ENCODE measurements at places on chromosomes 7 and 10. TPM values are rescaled to one million over a fixed set of nuclear protein-coding genes. Genes with fewer than 3 reads are reported as not detected.

HOXA3 gene
- polyA plus RNA-seq: 62.7 TPM

SPDYE16 gene
- 1.6 TPM for polyA plus RNA-seq

NKX1-2 gene
- not detected for polyA plus RNA-seq

GNAT3 gene
- not detected for polyA plus RNA-seq

OR6B1 gene
- 0.03 TPM for polyA plus RNA-seq

CYP2C19 gene
- 0.07 TPM for polyA plus RNA-seq

MYL7 gene
- polyA plus RNA-seq: 0.59 TPM

PRKG1 gene
- polyA plus RNA-seq: 11.9 TPM

PLXDC2 gene
- 42.6 TPM for polyA plus RNA-seq

CHPF2 gene
- polyA plus RNA-seq: 25.9 TPM

OSBPL3 gene
- 19.8 TPM for polyA plus RNA-seq

NME8 gene
- 0.17 TPM for polyA plus RNA-seq

HTRA1 gene
- 158 TPM for polyA plus RNA-seq

KCND2 gene
- polyA plus RNA-seq: 2.6 TPM

RAB19 gene
- polyA plus RNA-seq: 2.0 TPM

CNPY1 gene
- polyA plus RNA-seq: not detected

SEC61A2 gene
- 14.3 TPM for polyA plus RNA-seq

PIK3CG gene
- 2.8 TPM for polyA plus RNA-seq

LRRC18 gene
- not detected for polyA plus RNA-seq

ZNF716 gene
- 0.11 TPM for polyA plus RNA-seq

TACC2 gene
- 55.4 TPM for polyA plus RNA-seq

ASAH2 gene
- polyA plus RNA-seq: 3.1 TPM

OR6V1 gene
- not detected for polyA plus RNA-seq

CCDC7 gene
- 4.2 TPM for polyA plus RNA-seq

ATOH7 gene
- polyA plus RNA-seq: 1.8 TPM

HACD1 gene
- 14.6 TPM for polyA plus RNA-seq

RHOBTB1 gene
- polyA plus RNA-seq: 97.7 TPM

SAMD9L gene
- polyA plus RNA-seq: 3.5 TPM

CHRM2 gene
- polyA plus RNA-seq: 2.5 TPM

FAM25C gene
- not detected for polyA plus RNA-seq

CUZD1 gene
- polyA plus RNA-seq: 2.2 TPM

IDI2 gene
- polyA plus RNA-seq: not detected

LRRD1 gene
- polyA plus RNA-seq: 0.28 TPM

SDK1 gene
- 7.6 TPM for polyA plus RNA-seq

HSPA12A gene
- polyA plus RNA-seq: 33.4 TPM

THAP5 gene
- polyA plus RNA-seq: 34.9 TPM

MALSU1 gene
- polyA plus RNA-seq: 51.1 TPM

PAX4 gene
- not detected for polyA plus RNA-seq

FAM171A1 gene
- 83.2 TPM for polyA plus RNA-seq

RNF148 gene
- 0.62 TPM for polyA plus RNA-seq

OPALIN gene
- polyA plus RNA-seq: not detected

ZCWPW1 gene
- polyA plus RNA-seq: 4.7 TPM

SAP25 gene
- polyA plus RNA-seq: 7.5 TPM

ZNF727 gene
- polyA plus RNA-seq: 1.0 TPM

APBB1IP gene
- polyA plus RNA-seq: 0.94 TPM

PSTK gene
- polyA plus RNA-seq: 11.2 TPM

NUTM2E gene
- polyA plus RNA-seq: 0.59 TPM

C7orf57 gene
- polyA plus RNA-seq: 1.3 TPM

UPK3B gene
- polyA plus RNA-seq: 1.4 TPM
